ENCODE measurements at places on chromosomes 4 and X.

DNA sequence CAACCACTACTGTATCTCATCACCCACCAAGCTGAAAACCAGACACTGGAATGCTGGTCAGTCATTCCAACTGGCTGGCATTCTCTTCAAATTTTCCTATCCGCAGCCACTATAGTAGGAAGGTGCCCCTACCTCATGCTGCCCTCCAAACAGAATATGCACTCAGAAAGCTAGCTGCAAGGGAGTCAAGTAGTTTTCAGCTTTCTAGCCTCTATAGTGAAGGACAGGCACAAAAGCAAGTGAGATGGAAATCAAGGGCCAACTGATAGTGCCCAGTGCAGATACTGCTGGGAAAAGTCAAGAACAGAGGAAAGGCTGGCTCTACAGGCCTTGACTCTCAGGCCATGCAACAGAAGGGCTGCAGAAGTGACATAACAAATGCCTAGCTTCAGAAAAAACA lies 47.2 kb downstream of the BCOR start:
- DNase-seq = no peak

DNA sequence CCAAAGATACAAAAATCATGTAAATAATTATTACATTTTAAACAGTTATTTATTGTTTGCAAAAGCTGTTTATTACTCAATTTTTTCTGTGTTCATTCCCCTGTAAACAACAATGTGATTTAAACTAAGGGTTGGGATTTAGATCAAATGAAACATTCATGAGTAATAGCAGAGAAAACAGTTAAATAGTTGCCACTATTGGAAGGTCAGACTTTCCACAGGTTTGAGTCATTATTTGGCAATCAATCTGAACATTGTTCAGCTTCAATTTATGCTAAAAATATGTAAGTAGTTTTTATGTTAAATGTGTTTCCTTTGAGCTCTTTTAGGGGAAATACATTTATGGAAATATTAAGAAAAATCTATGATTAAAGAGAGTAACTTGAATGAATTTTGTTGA lies 144.9 kb downstream of the STIM2 start:
- DNase-seq = no peak

GRCh38 chr4:87551361-87551760 lies 22.2 kb upstream of the SPARCL1 start:
- DNase-seq = no peak

GRCh38 chr4:37749398-37749988 lies 63.3 kb upstream of the RELL1 start:
- no peak for DNase-seq

DNA sequence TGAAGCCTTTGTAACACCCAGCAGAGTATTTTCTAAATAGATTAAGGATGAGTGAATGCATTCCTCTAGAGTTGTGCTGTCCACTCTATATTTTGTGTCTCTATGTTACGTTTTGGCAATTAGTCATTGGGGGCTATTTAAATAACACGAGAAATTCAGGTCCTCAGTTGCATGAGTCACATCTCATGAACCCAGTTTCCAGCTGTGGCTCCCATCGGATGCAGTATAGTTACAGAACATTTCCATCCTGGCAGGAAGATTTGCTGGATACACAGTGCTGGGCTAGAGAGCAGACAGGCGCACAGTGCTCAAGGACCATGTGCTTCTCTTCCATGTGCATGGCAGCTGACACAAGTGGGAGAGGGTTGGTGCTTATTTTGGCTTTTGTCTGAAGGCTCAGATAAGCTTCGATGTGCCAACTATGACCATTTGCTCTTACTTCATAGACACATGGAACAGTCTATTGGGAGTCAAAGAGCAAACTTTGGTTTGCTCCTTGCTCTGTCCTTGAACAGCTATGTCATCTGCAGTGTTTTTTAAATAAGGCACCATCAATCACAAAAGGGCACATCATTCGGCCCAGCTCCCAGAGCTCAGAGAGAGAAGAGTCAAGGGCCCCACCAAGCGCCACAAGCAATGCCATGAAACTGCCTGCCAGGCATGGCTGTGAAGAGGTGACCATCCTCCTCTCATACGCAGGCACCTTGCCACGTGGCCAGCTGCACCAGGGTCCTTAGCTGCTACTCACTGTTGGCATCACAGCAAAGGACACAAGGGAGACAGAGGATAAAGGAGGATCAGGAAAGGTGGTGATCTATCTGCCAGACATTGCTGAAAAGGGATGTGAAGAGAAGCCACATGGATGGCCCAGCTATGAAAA lies 8.1 kb upstream of the STS start:
- DNase-seq = no peak

DNA sequence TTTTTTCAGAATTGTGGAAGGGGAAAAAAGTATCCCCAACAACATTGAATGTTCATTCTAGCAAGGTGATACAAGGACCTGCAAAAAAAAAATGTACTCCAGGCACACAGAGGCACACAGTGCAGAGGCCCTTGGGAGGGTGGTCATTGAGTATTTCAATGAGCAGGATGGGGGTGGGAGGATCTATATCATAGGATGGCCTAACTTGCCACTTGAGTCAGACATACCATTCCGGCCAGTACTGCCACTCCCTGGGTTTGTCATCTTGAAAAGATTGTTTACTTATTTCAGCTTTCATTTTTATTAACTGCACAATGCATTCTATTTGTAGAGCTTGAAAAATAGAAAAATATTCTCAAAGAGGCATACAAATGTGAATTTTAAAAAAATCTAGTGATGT lies 18.7 kb downstream of the ZNF595 start:
- no peak for DNase-seq

DNA sequence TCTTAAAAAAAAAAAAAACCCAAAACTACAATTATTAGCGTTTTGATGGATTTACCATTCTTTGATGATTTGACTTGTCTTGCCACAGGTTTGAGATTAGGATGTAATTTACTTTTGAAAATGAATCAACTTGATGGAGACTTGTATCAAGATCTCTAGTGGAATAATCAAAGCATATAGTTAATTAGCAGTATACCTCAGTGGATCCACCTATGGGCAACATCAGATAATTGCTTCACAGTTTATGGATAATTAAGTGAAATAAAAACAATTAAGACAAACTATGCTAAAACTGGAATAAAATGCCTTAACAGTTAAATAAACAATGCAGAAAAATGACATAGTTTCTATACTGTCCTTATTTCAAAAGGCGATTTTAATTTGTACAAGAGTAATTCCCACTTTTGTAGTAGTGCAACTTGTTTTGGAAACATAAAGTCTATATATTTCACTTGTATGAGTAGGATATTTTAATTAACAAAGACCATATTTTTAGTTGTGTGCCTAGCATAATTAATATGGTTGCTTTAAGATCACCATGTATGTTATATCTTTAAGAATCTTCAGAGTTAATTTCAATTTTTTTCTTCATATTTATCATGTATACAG lies 4.2 kb downstream of the CPEB2 start:
- no peak for DNase-seq

DNA sequence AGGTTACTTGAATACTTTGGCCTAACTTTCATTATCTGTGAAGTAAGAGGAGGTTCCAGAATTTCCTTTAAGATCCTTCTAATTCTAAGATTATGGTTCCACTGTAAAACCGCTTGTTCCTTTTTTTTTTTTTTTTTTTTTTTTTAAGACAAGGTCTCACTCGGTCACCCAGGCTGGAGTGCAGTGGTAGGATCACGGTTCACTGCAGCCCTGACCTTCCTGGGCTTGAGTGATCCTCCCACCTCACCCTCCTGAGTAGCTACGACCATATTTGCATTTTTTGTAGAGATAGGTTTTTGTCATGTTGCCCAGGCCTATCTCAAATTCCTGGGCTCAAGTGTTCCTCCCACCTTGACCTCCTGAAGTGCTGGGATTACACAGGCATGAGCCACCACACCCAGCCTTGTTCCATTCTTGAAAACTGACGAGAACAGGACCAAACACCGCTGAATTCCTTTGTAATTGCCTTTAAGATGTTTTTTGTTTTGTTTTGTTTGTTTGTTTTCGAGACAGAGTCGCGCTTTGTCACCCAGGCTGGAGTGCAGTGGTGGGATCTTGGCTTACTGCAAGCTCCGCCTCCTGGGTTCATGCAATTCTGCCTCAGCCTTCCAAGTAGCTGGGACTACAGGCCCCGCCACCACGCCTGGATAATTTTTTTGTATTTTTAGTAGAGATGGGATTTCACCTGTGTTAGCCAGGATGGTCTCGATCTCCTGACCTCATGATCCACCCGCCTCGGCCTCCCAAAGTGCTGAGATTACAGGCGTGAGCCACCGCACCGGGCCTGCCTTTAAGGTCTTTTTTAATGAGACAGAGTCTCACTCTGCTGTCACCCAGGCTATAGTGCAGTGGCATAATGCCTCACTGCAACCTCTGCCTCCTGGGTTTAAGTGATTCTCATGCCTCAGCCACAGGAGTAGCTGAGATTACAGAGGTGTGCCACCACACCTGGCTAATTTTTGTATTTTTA lies 6.8 kb downstream of the PDS5A start:
- DNase-seq = no peak

GRCh38 chrX:19514791-19515614 lies at the start of gene MAP3K15:
Gene MAP3K15 (minus strand): TSS chrX:19515508. CDS start chrX:19515261, 247 bp downstream.
- DNase-seq = no peak

DNA sequence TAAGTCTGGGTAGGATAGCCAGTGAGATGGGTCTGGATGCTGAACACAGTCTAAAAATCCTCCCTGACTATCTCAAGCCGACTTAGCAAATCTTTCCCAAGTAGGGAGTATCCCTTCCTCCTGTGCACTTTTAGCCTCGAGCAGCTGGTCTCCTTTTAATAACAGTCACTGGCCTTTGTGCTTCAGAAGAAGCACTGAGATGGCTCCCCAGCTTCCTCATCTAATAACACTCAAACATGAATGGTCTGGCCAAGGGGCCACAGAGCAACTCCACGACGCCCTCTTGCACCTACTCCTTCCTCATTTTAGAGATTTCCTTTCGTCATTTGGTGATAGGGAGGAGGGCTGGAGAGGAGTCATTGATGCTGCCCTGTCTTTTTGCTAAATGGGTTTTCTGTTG lies 78.8 kb upstream of the TMEM150C start:
- no peak for DNase-seq

All from vagina (tissue), 2 donors.